ENCODE measurements at places on chromosomes 16 and 17. TPM values are rescaled to one million over a fixed set of nuclear protein-coding genes. Genes with fewer than 3 reads are reported as not detected.

KRTAP9-1 gene
- total RNA-seq, result not detected

TOP2A gene
- total RNA-seq, result 425 TPM

OTOP2 gene
- not detected for total RNA-seq

SOCS7 gene
- total RNA-seq, result 35.7 TPM

ADAM11 gene
- 1.6 TPM for total RNA-seq

HSF4 gene
- 63.4 TPM for total RNA-seq

SLC6A2 gene
- not detected for total RNA-seq

PRSS36 gene
- 0.19 TPM for total RNA-seq

CMTM2 gene
- total RNA-seq, result 1.2 TPM

All from activated T-cell treated with anti-CD3 and anti-CD28 coated beads, Interleukin-2, amount 50 U/mL, for 72 hours (primary cell).